Stimulated activated CD8-positive, alpha-beta memory T cell treated with anti-CD3 and anti-CD28 coated beads, Interleukin-4, amount 100 ng/mL, for 1 hour (primary cell): ENCODE measurements at places on chromosomes 5 and 9.

- no peak for DNase-seq
Observed at GRCh38 chr5:81849770-81850367, 99.0 kb upstream of the SSBP2 start.

DNA sequence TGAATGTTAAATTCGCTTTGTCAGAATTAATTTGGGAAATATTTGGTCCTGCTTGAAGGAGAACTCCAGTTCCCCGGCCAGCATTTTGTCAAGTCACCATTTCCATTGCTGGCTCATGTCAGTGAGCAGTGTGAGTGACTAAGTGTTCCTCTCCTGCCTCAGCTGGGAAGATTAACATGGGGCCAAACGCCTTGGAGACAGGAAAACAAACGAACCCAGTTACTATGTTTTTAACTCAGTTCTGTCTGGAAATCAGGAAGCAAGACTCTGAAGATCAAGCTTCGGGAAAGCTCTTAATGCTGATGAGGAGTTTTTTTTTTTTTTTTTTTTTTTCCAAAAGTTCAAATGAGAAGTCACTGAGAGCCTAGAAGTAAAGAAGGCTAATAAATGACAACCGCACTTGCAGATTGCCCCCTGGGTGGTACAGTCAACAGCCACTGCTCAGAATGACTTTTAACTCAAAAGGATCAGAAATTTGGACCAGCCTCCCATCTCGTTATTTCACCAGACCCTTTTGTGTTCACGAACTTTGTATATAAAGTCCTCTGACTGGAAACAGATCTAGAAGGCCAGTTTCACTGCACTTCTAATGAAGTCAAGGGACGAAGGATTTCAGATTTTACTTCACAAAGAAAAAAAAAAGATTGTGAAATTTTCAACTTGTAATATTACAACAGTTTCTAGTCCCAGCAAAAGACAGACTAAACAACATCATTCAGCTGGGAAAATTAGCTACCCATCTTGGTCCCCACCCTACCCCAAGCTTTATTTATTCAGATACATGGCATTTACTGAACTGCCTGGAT is 121.3 kb downstream of the LHFPL2 start:
- no peak for DNase-seq

GRCh38 chr5:1465117-1465516 is 19.9 kb upstream of the SLC6A3 start:
- DNase-seq, result no peak

DNA sequence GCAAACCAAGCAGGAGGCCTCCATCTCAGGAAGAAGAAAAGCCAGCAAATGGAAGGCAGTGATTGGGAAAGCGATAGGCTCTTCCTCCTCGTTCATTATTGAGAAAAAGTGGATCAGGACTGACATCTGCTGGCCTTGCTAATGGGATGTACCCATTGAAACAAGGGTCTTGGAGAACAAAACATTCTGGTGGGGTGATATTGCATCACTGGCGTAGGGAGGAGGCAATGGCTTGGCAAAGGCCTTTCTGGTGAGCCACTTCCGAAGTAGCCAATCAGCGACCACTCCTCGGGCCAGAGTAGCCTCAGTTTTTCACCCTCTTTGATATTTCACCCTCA is 86.7 kb upstream of the NFIB start:
- DNase-seq, result no peak

DNA sequence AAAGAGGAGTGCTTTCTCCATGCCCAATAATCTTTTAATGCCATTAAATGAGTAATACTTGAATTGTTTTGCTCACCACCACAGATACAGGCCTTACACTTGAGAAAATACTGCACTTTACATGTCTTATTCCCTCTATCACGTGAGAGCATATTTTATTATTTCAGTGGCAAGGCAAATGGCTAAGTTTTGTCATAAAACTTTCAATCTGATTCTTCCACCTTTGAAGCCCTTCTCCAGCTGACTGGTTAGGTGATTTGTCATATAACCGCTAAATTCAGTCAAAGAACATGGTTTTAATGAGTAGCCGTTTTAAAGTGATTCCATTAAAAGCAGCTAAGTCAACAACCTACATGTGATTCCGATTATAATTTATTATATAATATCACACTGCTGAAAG is 43.8 kb downstream of the FAT2 start:
- DNase-seq, result no peak

DNA sequence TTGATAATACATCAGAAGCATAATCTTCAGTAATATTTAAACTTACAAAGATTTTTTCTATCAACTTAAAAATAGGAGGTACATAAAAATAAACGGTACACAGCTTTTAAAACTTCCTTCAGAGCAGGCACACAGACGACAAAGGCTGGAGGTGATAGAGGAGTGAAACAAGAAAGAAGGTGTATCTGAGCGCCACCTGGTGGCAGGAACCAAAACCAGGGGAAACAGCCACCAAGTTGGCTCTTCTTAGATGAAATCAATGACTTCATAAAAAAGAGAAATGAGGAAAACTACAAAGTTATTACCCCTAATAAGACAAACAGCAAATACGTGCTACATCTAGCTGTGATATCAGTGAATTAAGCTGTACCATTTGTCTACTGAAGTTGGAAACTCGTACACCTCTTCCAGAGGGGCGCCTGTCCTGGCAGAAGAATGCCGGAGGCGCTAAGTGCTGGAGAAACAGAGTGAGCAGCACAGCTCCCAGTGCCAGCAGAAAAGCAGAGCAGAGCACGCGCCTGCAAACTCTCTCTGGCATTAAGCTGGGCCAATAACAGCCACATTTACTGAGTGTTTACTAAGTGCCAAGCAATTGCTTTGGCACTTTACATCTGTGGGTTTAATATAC is 85.9 kb downstream of the SETX start:
- DNase-seq, result peak; percentile 44

DNA sequence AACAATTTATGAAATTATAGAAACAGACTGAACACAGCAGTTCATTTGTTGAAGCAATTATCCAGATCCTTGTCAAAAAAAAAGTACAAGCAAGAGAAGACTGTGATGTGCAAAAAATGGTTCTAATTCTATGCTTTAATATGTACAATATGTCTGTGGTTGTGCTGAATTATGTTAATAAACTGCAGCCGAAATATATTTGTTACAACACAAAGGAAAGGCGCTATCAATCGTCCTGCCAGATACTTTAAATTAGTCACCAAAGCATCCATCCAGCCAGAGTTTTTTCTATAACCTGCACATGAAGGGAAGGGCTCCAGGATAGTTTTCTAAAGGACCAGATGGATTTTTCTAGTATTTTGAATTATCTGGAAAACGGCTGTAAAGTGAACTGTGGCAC is 259.5 kb downstream of the BNC2 start:
- DNase-seq, result no peak

GRCh38 chr5:144191531-144191930 is 20.9 kb downstream of the KCTD16 start:
- DNase-seq, result no peak

- DNase-seq, result no peak
Observed at GRCh38 chr5:4410151-4410550, 730.0 kb upstream of the ADAMTS16 start.

- DNase-seq, result no peak
Observed at GRCh38 chr9:95508242-95508967, 8.4 kb downstream of the PTCH1 start.

GRCh38 chr5:68884144-68884754 is 209.6 kb upstream of the SLC30A5 start:
- no peak for DNase-seq

GRCh38 chr9:127415141-127415540 is 9.0 kb upstream of the ZNF79 start:
- DNase-seq, result no peak

DNA sequence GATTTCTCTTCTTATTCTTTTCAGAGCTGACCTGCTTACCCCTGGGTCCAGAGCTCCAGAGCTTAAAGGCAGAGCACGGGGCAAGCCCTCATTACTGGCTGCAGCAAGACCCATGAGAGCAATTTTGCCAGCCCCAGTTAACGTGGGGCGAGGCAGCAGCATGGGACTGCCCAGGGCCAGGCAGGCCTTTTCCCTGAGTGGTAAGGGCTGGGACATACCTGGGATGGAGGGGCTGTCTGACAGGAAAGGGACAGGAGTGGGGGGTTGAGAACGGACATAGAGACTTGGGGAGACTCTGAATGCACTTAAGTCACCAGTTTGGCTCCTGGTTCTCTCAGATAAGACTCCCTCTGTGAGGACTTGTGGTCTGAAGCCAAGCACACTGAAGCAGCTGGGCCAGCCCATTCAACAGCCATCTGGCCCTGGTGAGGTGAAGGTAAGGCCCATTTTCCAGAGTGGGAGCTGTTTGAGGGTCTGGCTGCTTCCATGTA is 26.2 kb downstream of the HMGXB3 start:
- no peak for DNase-seq

GRCh38 chr9:16217943-16218701 is 652.3 kb downstream of the BNC2 start:
- no peak for DNase-seq

GRCh38 chr9:110128664-110129329 is 79.2 kb downstream of the C9orf152 start:
- DNase-seq, result no peak

GRCh38 chr9:87503430-87503829 is 5.8 kb downstream of the DAPK1 start:
- DNase-seq, result no peak

GRCh38 chr5:36945687-36946086 is 69.1 kb downstream of the NIPBL start:
- no peak for DNase-seq

- no peak for DNase-seq
Observed at GRCh38 chr9:3036333-3036700, 192.4 kb upstream of the PUM3 start.

DNA sequence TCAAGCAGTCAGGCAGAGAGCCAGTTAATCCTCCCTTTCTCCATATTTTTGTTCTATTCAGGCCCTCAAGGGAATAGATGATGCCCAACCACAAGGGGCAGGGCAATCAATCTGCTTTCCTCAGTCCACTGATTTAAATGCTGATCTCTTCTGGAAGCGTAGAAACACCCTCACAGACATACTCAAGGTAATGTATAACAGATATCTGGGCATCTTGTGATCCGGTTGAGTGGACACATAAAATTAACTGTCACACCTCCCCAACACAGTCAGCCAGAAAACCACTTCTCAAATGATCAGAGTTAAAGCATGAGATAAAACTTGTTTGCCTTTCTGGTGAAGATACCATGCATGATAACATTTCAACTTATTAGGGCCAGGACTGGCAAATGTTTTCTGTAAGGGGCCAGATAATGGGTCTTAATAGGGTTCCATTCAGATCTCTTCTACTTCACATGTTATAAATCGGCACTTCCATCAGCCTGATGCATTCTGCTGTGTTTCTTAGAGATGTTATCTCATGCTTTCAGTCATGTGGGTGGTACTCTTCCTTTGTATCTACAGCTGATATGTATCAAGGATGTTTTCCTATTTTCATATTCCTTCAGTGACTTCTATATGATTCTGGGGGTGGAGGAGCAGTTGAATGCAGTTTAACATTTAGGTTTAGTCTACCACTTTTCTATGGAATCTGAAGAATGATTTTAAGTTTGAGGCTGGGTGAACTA is 58.9 kb upstream of the CNTLN start:
- DNase-seq, result no peak

DNA sequence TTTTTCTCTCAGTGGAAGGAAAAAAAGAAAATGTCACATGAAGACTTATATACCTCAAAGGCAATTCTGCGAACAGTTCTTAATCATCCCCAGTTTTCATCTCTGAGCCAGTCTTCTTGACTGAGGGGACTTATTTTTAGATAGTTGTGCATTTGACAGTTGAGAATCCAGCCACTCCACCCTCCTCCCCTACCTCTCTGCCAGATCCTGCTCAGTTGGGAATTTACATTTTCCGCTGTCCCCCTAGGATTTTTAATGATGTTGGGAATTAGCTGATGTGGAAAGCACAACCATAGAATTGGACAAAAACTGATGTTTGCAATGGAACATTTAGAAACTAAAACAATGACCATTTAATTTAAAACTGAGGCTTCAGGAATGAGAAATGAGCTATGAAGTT is 194.3 kb upstream of the PIK3R1 start:
- no peak for DNase-seq
